ENCODE measurements at places on chromosomes 7 and 10. TPM values are rescaled to one million over a fixed set of nuclear protein-coding genes. Genes with fewer than 3 reads are reported as not detected.

The PNLIPRP1 gene
- polyA plus RNA-seq = 0.15 TPM

The CRHR2 gene
- 3.5 TPM for polyA plus RNA-seq

The MRLN gene
- polyA plus RNA-seq = 162 TPM

The AZGP1 gene
- 3.2 TPM for polyA plus RNA-seq

The CHRM2 gene
- polyA plus RNA-seq = 0.12 TPM

The GTPBP10 gene
- 15.7 TPM for polyA plus RNA-seq

The RSPH10B2 gene
- 0.95 TPM for polyA plus RNA-seq

The MDFIC gene
- 33.8 TPM for polyA plus RNA-seq
